ENCODE measurements at places on chromosomes 16 and 17.

GRCh38 chr16:28495795-28496749 lies 1.6 kb downstream of the APOBR start:
- DNase-seq, result no peak

DNA sequence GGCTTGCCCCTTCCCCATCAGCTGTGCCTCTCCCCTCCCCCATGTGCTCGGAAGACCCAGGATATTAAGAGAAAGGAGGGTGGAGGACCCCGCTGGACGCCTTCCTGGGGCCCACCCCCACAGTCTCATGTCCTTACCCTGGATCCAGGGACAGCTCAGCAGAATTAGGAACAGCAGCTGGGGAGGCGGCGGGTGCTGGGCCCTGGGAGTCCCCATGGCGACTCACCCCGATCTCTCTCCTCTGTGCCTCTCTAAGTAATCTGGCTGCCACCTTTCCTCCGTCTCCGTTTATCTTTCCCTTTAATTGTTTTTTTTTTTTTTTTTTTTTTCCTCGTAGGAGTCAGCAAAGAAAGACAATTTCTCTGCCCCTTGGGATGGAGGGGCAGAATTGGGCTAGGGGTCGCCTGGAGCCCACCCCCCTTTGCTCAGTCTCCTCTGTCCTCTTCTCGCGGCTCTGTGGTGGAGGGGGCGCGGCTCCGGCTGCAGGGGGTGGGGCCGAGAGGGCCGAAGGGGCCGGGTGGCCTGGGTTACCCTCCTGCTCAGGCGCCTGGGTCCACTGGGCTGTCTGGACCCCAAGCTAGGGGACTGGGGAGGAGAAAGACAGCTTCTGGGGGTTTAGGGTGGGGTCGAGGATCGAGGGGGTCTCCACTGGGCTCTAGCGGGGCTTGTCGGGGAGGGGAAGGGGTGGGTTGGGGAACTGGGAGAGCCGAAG lies 390 bp downstream of the SEZ6L2 start:
- DNase-seq, result no peak

- no peak for DNase-seq
Measured at GRCh38 chr17:82175951-82176350, 36.7 kb downstream of the CCDC57 start.

- no peak for DNase-seq
Measured at GRCh38 chr16:66639091-66639885, 34.8 kb downstream of the CMTM3 start.

DNA sequence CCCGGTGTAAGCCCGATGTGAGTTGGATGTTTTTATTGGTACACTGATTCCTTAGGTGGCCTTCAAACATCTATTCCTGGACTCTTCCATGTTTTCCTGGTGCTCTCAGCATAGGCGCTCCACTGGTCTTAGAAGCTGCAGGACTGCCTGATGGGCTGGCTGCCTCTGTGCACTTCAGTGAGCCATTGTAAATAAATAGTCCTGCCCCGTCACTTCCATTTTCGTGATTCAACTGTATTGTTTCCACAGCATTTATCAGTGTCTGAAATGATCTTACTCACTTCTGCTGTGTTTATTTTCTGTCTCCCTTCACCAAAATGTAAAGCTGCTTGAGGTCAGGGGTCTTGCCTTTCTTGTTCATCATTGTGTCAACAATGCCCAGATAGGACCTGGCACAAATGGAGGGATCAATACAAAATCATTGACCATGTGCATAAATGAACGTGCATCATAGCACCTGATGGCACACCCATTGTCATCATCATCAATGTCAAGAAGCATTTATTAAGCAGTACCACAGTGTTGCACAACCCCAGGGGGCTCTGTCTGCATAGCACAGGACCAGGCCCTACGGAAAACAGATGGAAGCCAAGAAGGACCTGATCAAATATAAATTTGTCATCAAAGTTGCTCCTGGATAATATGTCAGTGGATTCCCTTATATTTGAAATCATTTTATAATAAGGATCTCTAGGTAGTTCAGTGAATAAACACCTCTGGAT lies 66.6 kb upstream of the CPHXL start:
- DNase-seq, result no peak

DNA sequence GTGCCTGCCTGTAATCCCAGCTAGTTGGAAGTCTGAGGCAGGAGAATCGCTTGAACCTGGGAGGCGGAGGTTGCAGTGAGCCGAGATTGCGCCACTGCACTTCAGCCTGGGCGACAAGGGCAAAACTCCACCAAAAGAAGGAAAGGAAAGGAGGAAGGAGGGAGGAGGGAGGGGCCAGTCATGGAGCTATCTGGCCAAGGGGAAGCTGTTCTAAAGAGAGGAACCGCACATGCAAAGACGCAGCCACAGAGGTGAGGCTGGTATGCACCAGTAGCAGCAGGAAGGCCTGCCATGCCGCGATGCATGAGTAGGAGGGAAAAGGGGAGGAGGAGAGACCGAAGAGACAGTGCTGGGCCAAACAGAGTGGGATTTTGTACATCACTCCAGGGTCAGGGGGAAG lies 35.9 kb downstream of the HSBP1 start:
- no peak for DNase-seq

Measured in pulmonary artery endothelial cell (primary cell).